ENCODE measurements at places on chromosomes 2 and 18.

DNA sequence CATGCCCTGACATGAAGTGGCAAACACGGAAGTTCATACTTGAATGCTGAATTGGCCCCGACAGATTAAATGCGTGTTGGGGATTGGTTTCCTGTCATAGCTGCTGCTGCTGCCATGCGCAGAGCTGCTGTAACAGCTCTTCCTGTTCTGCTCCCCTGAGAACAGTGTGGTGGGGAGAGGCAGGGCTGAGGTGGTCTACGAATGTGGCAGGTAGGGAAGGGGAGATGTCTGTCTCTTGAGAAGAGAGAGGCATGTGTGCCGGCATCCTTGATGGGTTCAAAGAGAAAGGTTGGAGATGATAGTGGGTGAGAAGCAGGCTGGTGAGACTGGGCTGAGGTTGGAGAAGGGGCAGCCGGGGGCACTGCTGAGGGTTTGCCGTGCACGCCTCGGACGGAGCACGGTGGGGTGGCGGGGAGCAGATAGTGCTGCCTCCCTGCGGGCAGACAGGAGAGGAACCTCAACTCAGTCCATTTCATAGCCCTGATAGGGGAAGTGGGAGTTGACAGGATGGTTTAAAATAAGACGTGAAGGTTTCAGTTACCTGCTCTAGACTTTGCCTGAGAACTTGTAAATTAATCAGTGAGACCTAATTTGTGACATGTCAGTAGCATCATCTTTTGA lies 46.1 kb downstream of the TMEM185B start:
- no peak for DNase-seq

- DNase-seq: peak; percentile 50
Observed at GRCh38 chr2:231068525-231069222, 12.0 kb downstream of the PSMD1 start.

- DNase-seq: no peak
Observed at GRCh38 chr2:215664847-215665525, 229.1 kb upstream of the FN1 start.

- no peak for DNase-seq
Observed at GRCh38 chr2:65098741-65099140, 31.2 kb downstream of the RAB1A start.

DNA sequence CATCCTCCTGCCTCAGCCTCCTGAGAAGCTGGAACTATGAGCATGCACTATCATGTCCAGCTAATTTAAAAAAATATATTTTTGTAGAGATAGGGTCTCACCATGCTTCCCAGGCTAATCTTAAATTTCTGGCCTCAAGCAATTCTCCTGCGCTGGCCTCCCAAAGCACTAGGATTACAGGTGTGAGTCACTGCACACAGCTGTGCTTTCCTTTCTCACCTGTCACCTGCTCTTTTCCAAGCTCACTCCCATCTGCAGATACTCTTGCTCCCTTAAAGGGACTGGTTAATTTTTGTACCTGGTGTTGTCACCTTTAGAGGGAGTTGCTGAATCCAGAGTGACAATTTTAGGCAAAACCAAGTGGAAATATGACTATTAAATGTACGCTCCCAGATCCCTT lies 178.2 kb downstream of the LOXHD1 start:
- DNase-seq: no peak

GRCh38 chr2:47402555-47402804 lies 476 bp upstream of the MSH2 start:
- DNase-seq: no peak

GRCh38 chr2:36302911-36303310 lies 52.7 kb upstream of the CRIM1 start:
- no peak for DNase-seq

DNA sequence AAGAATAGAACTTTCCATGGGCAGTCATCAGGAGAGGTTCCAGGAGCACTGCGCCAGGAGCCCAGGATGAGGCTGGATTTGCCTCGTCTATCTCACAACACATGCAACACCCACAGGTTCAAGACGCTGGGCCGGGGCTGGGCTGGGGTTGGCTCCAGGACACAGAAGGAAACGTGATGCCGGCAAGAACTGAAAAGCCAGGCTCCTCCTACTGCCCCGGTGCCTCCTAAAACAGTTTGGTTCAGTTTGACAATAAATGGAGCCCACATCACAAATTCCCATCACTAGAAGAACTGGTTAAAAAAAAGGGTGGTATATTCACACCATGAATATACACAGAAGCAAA lies 75.9 kb downstream of the INHBB start:
- no peak for DNase-seq

- DNase-seq: no peak
Observed at GRCh38 chr2:136765256-136766072, at the start of gene THSD7B. Gene THSD7B (plus strand): TSS chr2:136765545. CDS start chr2:136882179, 116,634 bp downstream.

DNA sequence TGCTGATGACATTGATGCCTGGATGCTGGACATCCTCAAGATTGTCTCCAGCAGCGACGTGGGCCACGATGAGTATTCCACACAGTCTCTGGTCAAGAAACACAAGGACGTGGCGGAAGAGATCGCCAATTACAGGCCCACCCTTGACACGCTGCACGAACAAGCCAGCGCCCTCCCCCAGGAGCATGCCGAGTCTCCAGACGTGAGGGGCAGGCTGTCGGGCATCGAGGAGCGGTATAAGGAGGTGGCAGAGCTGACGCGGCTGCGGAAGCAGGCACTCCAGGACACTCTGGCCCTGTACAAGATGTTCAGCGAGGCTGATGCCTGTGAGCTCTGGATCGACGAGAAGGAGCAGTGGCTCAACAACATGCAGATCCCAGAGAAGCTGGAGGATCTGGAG lies 94.1 kb upstream of the EML6 start:
- no peak for DNase-seq

GRCh38 chr2:239569401-239570090 lies 168.7 kb upstream of the HDAC4 start:
- DNase-seq: no peak
